ENCODE measurements at places on chromosomes 16 and 17.
A peak's percentile ranks its signal among the peaks of the same experiment; 100 is the strongest.

DNA sequence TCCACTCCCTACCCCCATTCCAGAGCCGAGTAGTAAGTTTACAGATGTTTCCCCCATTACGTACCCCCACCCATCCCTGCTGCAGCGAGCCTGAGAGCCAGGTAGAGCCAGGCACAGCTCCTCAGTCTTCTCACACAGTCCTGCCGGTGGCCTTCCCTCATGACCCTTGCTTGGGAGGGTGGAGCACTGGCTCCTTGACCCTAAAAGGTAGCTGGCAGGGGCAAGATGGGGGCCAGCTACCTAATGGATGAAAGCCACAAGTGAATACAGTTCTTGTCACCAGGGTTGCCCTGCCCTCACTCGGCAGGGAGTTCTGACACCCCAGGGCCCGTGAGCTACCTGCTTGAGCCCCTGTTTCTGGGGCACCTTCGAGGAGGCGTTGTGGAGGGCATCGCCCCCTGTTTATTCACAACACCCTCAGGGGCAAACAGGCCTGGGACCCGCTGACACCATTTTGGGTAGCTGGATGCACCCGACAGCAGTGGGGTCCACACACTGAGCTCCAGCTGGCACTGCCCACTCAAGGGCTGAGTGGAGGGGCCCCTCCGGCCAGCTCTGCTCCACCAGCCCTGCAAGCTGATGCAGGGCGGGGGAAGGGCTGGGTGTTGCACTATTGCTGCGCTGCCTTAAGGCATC lies 22.2 kb downstream of the ADAM11 start:
- no peak overlapping the region for H3K4me3 ChIP-seq
- peaks cover 7% of the 10 kb centered on the region for H3K4me1 ChIP-seq
- DNase-seq: no peak

DNA sequence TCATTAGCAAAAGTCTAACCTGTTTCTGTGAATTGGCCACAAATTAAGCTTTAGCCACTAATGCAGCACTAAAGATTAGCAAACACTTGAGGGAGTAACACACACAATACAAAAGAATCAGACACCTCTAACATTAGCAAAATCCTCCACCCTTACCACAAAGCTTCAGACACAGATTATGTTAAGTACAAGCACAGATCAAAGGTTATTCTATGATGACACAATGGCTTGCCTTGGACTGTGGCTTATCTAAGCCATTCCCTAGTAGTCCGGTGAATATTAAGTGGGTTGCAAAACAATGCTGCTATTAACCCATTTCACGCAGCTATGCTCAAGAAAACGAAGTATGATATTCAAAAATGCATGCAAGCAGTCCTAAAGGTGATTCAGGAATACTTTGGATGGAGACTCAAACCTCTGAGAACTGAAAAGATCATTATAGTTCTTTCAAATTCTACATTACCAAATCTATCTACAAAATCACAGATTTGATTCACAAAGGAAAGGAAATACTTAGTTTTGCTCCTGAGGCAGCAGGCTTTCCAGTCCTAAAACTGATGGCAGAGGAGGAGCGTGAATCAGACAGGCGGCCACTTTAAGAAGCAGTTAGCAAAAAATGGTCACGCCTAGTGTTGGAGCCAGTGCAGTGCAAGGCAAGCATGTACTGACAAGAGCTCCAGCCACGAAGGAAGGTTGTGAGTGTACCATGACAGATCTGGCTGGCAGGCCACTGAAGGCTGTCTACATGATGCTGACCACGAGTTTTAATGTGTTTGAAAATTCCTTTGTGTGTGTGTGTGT lies 67.2 kb downstream of the PARN start:
- no peak overlapping the region for H3K27ac ChIP-seq
- no peaks in the 10 kb centered on the region for H3K36me3 ChIP-seq
- no peaks in the 10 kb centered on the region for H3K27me3 ChIP-seq

DNA sequence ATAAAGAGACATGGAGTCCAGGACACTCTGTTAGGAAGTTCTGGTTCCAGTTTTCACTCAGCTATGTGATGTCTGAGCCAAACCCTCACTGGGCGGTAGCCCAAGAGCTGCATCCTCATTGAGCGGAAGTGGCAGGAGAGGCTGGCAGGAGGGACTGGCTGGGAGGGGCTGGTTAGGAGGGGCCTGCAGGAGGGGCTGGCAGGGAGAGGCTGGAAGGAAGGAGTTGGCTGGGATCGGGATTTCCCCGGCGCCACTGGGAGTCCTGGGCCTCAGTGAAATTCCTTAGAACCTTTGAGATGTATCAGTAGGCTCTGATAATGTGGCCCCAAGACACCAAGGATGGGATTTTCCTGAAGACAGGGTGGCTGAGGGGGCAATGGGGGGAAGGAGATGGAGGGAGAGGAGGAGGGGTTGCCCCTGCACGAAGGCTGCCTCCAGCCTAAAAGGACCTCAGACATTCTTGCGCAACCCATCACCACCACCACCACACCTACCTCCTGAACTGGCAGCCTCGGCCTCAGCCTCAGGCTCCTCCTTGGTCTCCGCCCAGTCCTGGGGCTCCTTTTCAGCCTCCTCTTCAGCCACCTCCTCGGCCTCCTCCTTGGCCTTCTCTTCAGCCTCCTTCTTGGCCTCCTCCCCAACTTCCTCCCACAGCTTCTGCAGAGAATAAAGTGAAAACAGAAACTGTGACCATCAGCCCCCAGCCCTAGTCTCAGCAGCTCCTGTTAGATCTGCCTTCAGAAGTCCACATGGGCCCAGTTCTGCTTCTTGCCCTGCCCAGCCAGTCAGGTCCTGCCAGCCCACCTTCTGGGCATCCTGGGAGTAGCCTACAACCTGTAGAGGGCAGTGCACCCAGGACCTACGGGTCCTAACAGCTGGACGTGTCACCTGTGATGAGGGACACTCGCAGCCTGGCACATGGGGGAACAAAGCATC lies 31.7 kb downstream of the CNGB1 start:
- no peak overlapping the region for H3K4me3 ChIP-seq
- peak; percentile 48 for DNase-seq
- H3K27ac ChIP-seq: no peak overlapping the region
- H3K4me1 ChIP-seq: peaks cover 16% of the 10 kb centered on the region
- peaks cover 26% of the 10 kb centered on the region for H3K27me3 ChIP-seq

DNA sequence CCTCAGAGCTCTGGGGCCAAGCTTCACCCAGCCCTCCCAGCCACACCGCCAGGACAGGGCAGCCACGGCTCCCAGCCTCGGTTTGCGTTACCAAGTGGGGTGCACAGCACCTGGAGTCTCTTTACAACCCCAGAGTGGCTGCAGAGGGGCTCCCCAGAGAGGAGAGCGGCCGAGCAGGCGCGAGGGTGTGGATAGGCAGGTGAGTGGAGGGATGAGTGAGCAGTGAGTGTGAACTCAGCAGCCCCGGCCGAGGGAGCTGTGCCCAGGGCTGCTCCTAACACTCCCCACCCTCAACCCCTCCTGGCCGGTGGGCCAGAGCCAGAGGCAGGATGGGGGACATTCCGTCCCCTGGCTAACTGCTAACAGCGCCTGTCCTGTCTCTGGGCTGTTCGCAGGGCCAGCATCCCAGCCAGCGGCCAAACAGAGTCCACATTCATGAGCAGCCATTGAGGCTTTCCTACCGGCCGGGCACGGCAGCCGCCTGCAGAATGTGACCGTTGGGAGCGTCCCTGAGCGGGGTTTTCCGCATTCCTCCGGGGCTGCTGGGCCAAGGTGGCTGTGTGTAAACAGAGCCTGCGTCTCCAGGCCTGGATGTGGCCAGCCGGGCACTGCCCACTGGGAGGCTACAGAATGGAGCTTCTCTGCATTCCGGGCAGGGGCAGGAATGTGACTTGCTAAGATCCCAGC lies 5.3 kb downstream of the ZNF469 start:
- peak overlapping the region; percentile 49 for H3K4me3 ChIP-seq
- peak overlapping the region; percentile 87 for H3K27ac ChIP-seq
- H3K36me3 ChIP-seq: peaks cover 4% of the 10 kb centered on the region
- peaks cover 48% of the 10 kb centered on the region for H3K27me3 ChIP-seq
- DNase-seq: peak; percentile 96

- H3K27me3 ChIP-seq: no peaks in the 10 kb centered on the region
- peak overlapping the region; percentile 62 for H3K27ac ChIP-seq
- DNase-seq: peak; percentile 20
- H3K36me3 ChIP-seq: peaks cover 10% of the 10 kb centered on the region
Measured at GRCh38 chr16:48608871-48609651, 919 bp downstream of the N4BP1 start.

GRCh38 chr17:37706446-37706845 lies 38.4 kb downstream of the HNF1B start:
- H3K36me3 ChIP-seq: peaks cover 98% of the 10 kb centered on the region
- H3K27me3 ChIP-seq: no peaks in the 10 kb centered on the region
- DNase-seq: no peak
- H3K4me3 ChIP-seq: no peak overlapping the region

DNA sequence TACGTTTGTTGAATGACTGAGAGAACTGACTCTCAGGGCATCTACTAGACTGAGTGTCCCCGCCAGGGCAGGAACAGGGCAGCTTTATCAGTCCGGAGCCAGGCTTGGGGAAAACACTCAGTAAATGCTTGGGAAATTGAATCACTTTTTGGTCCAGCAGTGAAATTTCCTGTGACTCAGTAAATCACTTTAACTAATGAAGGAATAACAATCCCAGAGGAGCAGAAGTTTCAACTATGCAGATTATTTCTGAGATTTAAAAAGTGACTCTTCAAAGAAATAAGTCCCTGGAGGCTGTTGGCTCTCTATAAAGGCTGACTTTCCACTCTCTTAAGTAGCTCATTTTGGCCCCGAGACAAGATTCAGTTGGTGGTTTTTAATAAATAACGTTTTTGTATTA lies 101.8 kb downstream of the FOXL1 start:
- no peak for DNase-seq
- peaks cover 16% of the 10 kb centered on the region for H3K27me3 ChIP-seq
- H3K4me1 ChIP-seq: peaks cover 10% of the 10 kb centered on the region
- no peak overlapping the region for H3K27ac ChIP-seq

- H3K4me1 ChIP-seq: peaks cover 8% of the 10 kb centered on the region
- no peaks in the 10 kb centered on the region for H3K36me3 ChIP-seq
- peaks cover 2% of the 10 kb centered on the region for H3K27me3 ChIP-seq
- no peak overlapping the region for H3K4me3 ChIP-seq
- DNase-seq: peak; percentile 21
Measured at GRCh38 chr16:70589998-70590471, 56.3 kb upstream of the IL34 start.

DNA sequence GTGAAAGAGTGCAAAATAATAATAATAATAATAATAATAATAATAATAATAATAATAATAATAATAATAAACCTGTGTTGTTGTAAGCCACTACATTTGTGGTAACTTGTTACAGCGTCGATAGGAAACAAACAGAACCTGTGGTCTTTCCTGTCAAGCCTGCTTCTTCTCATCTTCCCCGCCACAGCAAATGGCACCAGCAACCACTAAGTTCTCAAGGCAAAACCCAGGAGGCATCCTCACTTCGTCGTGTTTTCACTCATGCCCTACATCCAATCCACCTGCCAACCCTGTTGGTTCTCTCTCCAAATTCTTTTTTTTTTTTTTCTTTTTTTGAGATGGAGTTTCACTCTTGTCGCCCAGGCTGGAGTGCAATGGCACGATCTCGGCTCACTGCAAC lies 34.2 kb downstream of the ITGAE start:
- no peaks in the 10 kb centered on the region for H3K4me1 ChIP-seq
- peaks cover 22% of the 10 kb centered on the region for H3K27me3 ChIP-seq
- no peak overlapping the region for H3K27ac ChIP-seq
- DNase-seq: no peak
- H3K4me3 ChIP-seq: no peak overlapping the region
- no peaks in the 10 kb centered on the region for H3K36me3 ChIP-seq

DNA sequence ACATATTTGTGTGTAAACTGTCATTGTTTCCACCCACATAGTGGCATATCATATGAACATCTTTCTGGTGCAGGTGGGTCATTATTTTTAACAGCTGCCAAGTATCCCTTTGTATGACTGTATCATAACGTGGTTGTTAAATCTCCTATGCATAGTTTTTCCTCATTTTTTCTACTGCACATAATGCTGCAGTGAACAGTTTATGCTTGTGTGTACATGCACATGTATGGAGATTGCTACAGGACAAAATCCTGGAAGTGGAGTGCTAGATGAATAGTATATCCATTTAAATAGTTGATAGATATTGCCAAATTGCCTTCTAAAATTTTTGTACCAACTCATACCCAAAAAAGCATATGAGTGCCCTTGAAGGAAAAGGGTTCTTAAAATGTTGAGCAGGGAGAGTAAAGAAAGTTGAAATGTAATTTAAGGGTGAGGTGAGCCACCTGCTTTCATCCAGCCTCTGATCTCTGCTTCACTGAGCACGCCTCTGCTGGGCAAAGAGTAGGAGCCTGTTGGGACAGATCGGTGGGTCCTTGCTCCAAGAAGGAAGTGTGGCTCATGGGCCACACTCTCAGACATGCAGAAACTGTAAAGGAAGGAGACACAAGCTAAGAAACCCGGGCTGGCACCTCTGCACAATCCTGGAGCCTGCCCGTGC lies 55.3 kb downstream of the HLF start:
- no peaks in the 10 kb centered on the region for H3K4me1 ChIP-seq
- no peaks in the 10 kb centered on the region for H3K36me3 ChIP-seq
- no peak overlapping the region for H3K4me3 ChIP-seq
- no peaks in the 10 kb centered on the region for H3K27me3 ChIP-seq
- no peak overlapping the region for H3K27ac ChIP-seq

DNA sequence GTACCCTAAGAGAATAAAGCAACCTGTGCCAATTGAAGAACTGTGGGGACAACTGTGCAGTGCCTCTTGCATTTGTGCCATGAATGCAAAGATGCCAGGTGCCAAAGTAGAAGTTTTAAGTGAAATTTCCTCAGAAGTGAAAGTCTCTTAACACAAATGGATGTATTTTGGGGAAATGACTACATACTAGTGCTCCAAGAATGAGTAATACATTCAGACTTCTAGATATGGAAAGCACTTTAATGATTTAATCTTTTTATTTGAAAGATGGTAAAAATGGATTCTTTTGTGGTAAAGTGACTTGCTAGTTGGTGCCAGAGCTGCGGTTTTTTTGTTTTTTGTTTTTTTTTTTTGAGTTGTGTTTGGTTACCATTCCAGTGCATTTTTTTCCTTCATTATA lies 15.0 kb downstream of the UTP18 start:
- H3K27ac ChIP-seq: no peak overlapping the region
- H3K4me1 ChIP-seq: peaks cover 19% of the 10 kb centered on the region
- no peak for DNase-seq
- peaks cover 55% of the 10 kb centered on the region for H3K36me3 ChIP-seq
- no peaks in the 10 kb centered on the region for H3K27me3 ChIP-seq

All from Calu3 (cell line).